NCI-H2171 treated with DMSO at 0.1 percent for 48 hours (cell line): ENCODE measurements at places on chromosomes 1 and 21.

DNA sequence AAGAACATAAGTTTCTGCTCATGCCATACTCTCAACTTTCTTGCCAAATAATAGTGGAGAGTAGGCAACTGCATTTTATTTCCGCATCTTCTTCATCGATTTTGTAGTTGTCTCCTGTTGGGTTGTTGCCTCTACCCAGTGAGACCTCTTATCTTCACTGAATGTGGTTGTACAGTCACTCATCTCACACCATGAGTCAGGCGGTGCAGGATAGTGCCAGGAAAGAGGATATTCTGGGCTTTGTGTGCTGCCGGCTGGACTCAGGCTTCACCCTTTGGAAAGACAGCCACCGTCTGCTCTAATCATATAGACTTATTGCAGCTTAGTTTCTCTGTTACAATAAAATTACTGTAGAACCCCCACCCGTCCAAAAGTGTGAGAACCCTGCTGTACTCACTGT is 154.3 kb upstream of the USP24 start:
- no peak for DNase-seq

DNA sequence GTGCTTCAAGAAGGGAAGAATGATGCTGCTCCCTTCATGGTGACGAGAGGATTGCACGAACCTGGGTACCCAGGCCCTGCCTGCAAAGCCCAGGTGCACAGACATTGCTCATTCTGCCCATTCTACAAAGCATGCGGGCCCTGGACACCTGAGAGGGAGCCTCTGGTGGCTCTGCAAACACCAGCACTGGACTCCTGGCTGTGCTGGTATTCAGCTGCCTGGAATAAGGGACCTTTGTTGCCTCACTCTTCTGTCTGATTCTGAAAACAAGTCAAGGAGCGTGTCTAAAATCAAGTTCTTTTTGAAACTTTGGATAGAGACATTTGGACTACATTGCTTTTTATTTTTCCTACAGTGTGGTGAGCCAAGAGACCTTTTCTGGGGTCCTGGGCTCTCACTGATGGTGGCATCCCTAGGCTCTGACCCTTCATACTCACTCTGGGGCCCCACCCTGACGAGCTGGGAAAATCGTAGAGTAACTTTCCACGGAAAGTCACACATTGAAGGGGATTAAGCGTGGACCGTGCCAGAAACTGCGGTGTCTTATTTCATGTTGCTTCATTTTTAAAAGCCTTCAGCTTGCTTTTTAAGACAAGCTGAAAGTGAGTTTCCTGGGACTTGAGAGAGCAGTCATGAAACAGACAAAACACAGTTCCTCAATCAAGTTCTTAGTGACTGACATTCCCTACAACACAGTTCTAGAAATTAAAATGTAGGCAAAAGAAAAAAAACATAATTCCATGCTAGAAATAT is 24.0 kb downstream of the ABCA4 start:
- DNase-seq = no peak

DNA sequence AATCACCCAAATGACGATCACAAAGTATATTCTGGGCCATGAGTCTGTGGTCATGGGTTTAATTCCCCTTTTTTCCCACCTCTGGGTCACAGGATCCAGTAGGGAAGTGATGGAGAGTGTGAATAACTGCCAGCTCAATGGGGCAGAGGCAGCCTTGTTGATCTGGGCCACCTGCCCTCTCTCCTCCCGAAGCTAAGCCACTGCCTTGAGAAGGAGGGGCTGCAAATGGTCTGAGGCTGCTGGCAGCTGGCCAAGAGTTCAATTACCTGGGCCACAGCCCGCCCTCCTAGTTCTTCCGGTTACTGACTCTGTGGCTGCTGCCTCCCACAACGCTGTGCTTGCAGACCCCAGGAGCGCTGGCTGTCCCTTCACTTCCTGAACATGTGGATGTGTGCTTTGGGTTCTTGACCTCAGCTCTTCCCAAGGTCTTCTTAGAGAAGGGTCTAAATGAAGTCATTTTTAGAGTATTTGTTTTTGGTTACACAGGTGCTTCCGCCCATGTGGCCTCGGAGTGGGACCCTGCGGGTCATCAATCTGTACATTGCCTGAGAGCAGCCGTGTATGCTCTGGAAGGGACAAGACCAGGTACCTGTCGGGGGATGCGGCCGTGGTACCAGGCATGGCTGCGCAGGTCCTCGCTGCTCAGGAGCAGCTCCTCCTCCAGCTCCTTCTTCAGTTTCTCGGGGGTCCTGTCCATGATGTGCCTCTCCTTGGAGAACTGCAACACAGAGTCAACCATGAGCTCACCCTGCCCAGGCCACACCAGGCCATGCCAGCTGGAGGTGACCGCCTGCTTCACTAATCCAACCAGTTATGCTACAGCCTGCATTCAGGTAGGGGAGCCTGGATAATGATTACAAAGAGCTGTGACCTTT is 89.7 kb downstream of the BCAR3 start:
- peak; percentile 85 for DNase-seq

DNA sequence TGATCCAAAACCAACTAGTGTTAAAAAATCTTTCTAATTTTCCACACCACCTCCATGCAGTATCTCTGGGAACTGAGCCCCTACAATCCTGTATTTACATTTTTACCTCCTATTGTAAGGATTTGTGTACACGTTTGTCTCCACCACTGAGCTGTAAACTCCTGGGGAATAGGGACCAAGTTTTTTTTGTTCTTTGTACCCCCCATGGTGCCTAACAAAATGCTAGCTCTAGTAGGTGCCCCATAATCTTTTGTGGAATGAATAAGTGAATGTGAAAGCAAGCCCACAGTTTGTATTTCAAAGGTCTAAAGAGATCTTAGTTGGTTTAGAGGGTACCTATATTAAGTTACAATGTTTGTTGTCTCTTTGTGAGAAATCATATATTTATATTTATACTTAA is 879 bp upstream of the WLS start:
- DNase-seq = no peak

- no peak for DNase-seq
Measured at GRCh38 chr1:109917051-109917767, 6.6 kb downstream of the CSF1 start.

DNA sequence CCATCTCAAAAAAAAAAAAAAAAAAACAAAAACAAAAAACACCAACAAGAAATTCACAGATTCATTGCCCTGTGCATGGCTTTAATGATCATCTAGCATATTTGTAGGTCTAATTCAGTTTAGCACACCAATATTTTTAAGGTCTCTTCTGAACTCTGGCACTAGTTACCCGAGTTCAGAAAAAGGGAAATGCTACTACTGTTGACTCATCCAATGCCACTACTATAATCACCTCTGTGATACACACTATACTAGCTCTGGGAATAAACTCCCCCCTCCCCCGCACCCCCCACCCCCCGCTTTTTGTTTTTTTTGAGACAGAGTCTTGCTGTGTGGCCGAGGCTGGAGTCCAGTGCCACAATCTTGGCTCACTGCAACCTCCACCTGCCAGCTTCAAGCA is 55.6 kb downstream of the FBXO42 start:
- DNase-seq = no peak

DNA sequence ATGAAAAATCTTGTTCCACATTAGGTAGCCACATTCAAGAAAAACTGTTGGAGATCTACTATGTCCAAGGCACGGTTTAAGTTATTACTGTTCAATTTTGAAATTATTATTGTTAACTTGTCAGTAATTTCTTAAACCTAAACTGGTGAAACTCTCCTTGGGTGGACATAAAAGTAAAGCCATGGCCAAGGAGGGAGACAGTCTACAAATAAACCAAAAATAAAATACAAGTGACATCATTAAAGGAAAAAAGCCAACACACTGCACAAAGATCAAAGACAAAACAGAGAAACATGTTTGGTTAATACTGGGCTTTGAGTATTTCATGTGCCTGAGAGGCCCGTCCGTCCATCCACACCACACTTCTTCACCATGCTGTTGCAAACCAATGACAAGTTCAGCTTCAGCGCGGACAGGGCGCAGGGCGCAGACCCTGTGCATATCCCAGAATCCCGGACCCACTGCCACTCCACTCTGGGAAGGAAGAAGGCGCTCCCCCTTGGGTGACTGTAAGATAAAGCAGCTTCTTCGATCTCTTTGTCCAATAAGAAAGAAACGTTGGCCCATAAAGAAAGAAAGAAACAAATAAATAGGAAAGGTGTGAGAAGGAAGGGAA is 918 bp upstream of the RASAL2 start:
- DNase-seq = no peak

- peak; percentile 10 for DNase-seq
Measured at GRCh38 chr1:207752456-207752998, 673 bp downstream of the CD46 start.

- DNase-seq = peak; percentile 34
Measured at GRCh38 chr1:9448132-9449109, 90.8 kb upstream of the SLC25A33 start.

- DNase-seq = no peak
Measured at GRCh38 chr1:206904423-206905142, 7.3 kb downstream of the IL24 start.

DNA sequence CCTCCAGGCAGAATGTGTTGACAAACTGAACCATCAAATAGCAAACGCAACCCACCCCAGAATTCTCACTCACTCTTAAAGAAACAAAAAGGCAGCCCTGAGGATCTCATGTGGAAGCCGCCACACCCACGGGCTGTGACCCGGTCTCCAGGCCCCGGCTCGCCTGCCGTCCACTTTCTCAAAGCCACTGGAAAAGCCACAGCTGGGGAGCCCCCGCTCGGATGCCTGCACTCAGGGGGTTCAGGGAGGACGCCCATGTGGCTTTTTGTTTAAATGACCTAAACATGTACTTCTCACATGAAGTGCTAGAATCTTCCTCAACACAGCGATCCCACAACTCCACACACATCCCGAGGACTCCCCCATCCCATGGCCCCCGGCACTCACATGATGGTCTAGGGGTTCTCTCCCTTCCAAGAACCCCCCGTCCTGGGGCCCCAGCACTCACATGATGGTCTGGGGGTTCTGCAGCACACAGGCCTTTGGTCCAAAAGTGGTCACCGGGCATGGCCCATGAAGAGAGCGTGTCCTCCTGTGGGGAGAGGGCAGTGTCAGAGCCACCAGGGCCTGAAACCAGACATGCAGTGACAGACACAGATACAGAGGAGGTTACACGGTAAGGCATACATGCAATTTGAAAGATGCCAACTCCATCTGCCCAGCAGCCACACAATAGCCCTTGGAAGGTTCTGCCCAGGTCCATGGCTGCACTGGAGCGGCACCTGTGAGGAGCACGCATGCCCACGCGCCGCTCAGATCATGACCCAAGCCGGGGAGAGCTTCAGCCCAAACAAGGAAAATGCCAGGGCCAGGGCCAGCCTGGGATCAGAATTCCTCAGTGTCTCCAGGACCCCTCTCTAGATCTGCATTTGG is 16.5 kb downstream of the NADK start:
- no peak for DNase-seq

DNA sequence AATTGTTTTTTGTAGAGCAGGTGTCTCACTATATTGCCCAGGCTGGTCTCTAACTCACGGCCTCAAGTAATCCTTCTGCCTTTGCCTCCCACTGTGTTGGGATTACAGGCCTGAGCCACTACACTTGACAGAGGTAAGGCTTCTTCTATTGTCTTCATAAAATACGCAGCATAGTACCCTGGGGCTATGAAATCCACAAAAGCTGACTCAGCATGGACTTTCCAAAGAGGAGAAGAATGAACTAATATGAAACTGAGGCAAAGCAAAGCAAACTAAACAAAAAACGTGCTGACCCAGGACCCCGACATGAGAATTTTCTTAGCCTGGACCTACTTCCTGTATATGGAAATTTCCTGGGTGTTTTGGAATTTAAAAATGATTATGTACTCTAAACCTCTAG is 18.5 kb upstream of the ATP13A2 start:
- no peak for DNase-seq

DNA sequence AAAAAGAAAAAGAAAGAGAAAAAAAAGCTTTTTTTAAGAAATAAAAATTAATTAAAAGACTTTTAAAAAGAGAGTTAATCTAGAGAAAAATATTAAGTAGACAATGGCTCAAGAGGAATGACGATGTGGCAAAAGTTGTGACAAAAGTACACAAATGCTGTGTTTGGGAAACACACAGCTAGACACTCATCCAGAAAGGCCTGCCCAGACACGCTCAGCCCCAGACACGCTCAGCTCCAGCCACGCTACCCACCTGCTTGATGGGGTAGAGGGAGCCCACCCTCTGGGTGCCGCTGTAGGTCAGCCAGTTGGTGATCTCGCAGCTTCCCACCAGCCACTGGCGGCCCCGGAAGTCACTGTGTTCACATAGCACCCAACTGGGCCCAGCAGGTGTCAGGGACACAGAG is 10.2 kb downstream of the CD52 start:
- peak; percentile 90 for DNase-seq

DNA sequence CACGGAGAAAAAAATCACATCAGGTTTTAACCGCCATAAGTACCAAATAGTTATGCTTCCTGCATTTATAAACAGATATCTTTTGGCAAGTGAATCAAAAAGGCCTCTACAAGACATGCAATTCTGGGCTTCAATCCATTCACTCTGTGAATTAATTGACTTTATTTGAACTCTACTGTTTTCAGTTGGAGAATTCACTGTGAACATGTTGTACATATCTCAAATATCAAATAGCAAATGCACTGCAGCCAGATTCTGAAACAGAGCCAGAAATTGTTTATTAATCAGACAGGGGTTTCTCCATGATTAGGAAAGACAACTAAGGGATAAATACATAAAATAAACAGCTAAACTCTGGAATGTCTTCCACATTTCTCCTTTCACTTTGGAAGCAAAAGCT is 445.4 kb upstream of the NFIA start:
- peak; percentile 46 for DNase-seq

DNA sequence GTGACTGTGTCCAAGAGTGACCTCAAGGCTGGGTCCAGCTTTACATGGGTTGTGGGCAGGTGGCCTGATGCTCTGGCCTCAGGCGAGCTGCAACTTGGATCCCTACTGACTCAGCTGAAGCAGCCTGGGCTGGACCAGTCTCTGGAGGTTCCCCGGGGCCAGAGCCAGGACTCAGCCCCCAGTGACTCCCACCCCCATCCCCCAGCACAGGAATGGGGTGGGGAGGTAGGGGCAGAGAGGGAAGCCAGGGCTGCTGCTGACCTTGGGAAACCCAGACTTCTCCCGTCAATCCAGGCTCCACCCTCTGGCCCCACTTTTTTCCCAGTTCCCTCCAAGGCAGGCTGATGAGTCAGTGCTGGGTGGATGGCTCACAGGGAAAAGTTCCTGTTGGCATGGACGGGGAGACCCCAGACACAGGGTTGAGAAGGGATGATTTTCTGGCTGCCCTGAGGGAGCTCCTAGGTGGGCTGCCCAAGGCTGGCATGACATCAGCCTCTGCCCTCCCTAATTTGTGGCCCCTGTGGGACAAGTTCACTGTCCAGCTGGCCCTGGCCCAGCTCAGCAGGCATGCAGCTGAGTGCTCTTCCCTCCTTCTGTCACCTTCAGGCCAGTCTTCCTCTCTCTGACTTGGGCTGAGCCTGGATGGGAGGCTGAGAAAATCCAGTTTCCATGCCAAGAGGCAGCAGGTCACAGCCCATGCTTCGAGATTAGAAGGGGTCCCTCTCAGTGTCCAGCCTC is 2.2 kb downstream of the ZC3H12A start:
- DNase-seq = peak; percentile 37

GRCh38 chr1:66262208-66262963 is 271.6 kb upstream of the SGIP1 start:
- no peak for DNase-seq

DNA sequence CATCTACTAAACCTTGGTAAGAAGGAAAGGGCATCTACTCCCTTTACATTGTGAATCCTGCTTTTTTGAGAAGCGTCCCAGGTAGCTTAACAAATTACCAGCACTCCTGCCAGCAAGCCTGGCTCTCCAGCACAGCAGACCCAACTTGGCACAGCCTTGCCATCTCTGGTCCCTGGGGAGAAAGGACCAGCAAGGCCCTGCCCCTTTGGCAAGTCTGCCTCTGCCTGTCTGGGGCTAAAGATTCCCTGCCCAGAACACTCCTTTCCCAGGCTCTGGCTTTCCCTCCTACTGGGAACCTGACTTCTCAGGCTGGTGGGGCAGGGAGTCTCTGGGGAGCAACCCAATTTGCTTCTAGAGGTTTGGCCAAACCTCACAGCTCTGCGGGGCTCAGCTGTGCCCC is 68.5 kb downstream of the ATP2B4 start:
- peak; percentile 39 for DNase-seq
